ENCODE measurements at places on chromosomes 3 and 15.

DNA sequence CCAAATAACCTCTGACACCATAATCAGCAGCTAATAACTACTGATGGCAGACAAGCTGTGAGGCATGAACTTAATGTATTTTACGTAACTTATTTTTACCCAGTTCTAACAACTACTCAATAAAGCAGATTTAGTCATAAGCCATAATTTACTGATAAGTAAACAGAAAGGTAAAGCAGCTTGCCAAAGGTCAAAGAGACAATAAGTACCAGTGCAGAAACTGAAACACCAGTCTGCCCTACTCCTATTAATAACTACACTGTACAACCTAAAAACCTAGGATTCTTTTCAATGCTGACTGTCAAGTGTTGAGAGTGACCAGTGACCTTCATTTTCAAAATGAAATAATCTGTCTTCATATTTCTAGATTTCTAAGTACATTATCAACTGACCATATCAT is 152.2 kb downstream of the NR2E3 start:
- peaks cover 3% of the 10 kb centered on the region for H3K36me3 ChIP-seq
- H3K4me3 ChIP-seq: no peak overlapping the region
- no peaks in the 10 kb centered on the region for H3K4me1 ChIP-seq
- H3K27me3 ChIP-seq: no peaks in the 10 kb centered on the region

GRCh38 chr3:41975416-41976103 is 13.7 kb upstream of the ULK4 start:
- no peaks in the 10 kb centered on the region for H3K27me3 ChIP-seq
- peak overlapping the region; percentile 22 for H3K27ac ChIP-seq
- no peaks in the 10 kb centered on the region for H3K36me3 ChIP-seq
- H3K4me1 ChIP-seq: no peaks in the 10 kb centered on the region
- no peak overlapping the region for H3K4me3 ChIP-seq

GRCh38 chr15:44662478-44663409 is 718 bp downstream of the SPG11 start:
- H3K27me3 ChIP-seq: no peaks in the 10 kb centered on the region
- H3K27ac ChIP-seq: peak overlapping the region; percentile 100

- peaks cover 2% of the 10 kb centered on the region for H3K36me3 ChIP-seq
- H3K4me3 ChIP-seq: peak overlapping the region; percentile 86
- peaks cover 29% of the 10 kb centered on the region for H3K27me3 ChIP-seq
- H3K4me1 ChIP-seq: peaks cover 10% of the 10 kb centered on the region
- no peak overlapping the region for H3K27ac ChIP-seq
These were observed 27.8 kb upstream of the RPL32 start for GRCh38 chr3:12869035-12869621.

DNA sequence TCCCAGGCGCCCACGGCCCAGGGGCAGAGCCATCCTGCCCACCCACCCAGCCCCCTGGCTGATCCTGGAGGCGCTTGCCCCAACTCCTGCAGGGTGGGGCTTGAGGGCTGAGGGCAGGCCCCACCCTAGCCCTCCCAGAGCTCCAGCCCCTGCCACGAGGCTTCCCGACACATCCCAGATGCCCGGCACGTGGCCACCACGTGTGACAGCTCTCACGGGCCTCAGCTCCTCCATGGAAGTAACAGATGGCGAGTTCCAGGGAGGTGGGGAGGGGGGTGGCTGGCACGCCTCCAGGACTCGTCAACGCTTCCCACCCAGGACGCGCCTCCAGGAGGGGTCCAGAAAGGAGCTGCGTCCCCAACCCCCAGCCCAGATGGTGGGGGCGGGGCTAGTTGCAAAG is 29.1 kb downstream of the PLXND1 start:
- peaks cover 19% of the 10 kb centered on the region for H3K4me1 ChIP-seq
- no peak overlapping the region for H3K27ac ChIP-seq
- no peaks in the 10 kb centered on the region for H3K36me3 ChIP-seq
- DNase-seq: no peak
- H3K4me3 ChIP-seq: no peak overlapping the region
- no peaks in the 10 kb centered on the region for H3K27me3 ChIP-seq

GRCh38 chr3:122247087-122247824 is 63.8 kb downstream of the CASR start:
- peaks cover 13% of the 10 kb centered on the region for H3K27me3 ChIP-seq
- peak overlapping the region; percentile 28 for H3K4me3 ChIP-seq
- H3K27ac ChIP-seq: no peak overlapping the region
- H3K4me1 ChIP-seq: peaks cover 19% of the 10 kb centered on the region
- DNase-seq: no peak

All from activated T-cell treated with anti-CD3 and anti-CD28 coated beads, Interleukin-2, amount 50 U/mL, for 72 hours (primary cell).